HAP-1 (cell line): ENCODE measurements at places on chromosomes 2 and 18.

- DNase-seq: no peak
These were observed 41.1 kb upstream of the ARL5A start for GRCh38 chr2:151869291-151869690.

DNA sequence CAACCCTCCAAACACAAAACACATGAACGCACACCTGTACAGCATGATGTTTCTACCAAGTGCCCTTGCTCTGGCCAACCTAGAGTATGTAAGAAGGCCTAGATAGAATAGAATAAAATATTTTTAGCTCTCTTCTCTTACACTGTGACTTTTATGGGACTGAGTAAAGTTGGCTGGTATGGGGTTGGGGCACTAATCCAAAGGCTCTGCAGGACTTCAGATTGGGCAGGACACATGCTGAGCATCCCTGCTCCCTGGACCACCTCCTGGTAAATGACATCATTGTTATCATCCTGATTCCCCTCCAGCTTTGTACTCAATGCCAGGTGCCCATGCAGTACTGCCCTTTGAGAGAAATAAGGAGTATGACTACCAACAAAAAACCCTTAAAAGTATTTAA lies 322.2 kb downstream of the SLC8A1 start:
- DNase-seq: no peak

- DNase-seq: peak; percentile 25
These were observed 17.3 kb upstream of the GTF2A1L start for GRCh38 chr2:48600204-48600813.

DNA sequence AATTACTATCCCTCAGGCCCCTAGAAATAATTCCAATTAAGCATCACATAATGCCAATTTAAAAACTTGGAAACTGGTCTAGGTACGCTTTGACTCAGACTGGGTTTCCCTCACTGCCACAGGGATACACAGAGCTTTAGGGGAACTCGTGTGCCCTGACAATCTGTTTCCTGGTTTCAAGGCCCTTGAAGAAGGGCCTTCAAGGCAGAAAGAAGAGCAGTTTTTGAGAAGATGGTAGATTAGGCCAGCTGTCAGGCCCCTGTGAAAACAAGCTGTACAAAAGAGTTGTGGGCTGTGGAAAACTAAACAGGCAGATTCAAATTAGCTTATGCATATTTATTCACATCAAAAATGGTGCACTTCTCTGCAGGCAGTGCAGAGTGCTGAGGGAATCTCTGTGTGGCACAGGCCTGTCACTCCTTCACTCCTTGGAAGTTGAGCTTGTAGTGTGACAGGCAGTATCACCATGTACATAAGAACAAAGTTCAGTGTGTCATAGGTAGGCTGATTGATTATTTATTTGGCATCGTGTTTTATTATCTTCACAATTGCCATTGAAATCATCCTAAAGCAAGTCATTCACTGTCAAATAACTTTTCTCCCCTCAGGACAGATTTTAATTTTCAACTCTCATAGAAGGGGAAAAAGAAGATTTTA lies 614.4 kb upstream of the GYPC start:
- DNase-seq: no peak

DNA sequence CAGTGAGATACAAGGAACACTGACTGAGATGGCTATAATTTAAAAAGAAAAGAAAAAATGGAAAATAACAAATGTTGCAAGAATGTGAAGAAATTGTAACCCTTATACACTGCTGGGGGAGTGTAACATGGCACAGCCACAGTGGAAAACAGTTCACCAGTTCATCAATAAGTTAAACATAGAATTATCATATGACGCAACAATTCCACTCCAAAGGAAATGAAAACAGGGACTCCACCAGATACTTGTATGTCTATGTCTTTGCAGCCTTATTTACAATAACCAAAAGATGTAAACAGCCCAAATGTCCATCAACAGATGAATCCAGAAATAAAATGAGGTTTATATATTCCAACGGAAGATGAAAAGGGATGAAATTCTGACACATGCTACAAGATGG lies 30.8 kb downstream of the DDX18 start:
- DNase-seq: no peak

GRCh38 chr2:216370961-216371712 lies 1.1 kb downstream of the MARCHF4 start:
- no peak for DNase-seq
